ENCODE measurements at places on chromosomes 4 and X.

GRCh38 chr4:186013419-186014186 is 55.4 kb upstream of the TLR3 start:
- no peak for DNase-seq

DNA sequence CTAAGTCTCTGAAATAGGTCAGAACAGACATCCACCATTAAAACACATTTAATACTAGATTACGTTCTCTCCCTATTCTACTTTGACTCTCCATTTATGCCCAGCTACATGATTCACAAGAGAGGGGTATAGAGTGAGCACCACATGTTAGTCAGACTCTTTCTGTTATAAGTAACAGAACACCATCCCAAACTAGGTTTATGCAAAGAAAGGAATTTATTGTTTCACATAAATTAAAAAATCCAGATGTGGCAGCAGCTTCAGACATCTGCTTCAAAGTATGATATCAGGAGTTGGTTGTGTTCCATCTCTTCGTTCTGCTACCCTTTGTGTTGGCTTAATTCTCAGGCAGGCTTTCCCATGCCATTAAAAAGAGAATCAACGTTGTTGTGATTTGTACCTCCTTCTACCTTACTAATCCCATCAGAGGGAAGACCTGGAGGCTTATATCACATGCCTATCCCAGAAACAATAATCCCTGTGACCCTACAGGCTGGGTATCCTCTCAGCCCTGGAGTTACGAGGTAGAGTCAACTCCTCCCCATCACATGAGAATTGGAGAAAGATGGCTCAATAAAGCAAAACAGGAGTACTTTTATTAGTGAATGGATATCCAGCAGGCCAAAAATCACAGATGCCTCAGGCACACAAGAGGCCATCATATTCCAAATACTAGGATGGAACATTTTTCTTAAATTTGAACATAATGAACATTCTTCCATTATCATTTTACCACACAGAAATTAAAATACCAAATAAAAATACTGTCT is 163.2 kb downstream of the SLC7A11 start:
- DNase-seq, result no peak

DNA sequence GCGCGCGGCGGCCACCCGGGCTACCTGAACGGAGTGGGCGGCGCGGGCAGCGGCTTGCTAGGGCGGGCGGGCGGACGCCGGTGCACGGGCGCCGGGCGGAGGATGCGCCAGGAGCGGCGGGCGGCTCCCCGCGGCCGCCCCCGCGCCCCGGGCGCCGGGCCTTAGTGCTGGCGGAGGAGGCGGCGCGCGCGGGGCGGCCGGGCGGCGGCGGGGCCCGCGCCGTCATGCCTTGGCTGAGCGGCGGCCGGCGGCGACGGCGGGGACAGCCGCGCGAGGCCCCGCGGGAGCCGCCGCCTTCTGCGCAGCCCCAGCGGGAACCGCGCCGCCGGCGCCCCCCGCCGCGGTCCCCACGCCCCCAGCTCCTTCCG is 48.2 kb downstream of the CLDN34 start:
- DNase-seq, result no peak

- DNase-seq, result no peak
Observed at GRCh38 chr4:168098248-168098717, 5.9 kb downstream of the ANXA10 start.

- no peak for DNase-seq
Observed at GRCh38 chrX:119145241-119145653, 17.6 kb upstream of the KIAA1210 start.

DNA sequence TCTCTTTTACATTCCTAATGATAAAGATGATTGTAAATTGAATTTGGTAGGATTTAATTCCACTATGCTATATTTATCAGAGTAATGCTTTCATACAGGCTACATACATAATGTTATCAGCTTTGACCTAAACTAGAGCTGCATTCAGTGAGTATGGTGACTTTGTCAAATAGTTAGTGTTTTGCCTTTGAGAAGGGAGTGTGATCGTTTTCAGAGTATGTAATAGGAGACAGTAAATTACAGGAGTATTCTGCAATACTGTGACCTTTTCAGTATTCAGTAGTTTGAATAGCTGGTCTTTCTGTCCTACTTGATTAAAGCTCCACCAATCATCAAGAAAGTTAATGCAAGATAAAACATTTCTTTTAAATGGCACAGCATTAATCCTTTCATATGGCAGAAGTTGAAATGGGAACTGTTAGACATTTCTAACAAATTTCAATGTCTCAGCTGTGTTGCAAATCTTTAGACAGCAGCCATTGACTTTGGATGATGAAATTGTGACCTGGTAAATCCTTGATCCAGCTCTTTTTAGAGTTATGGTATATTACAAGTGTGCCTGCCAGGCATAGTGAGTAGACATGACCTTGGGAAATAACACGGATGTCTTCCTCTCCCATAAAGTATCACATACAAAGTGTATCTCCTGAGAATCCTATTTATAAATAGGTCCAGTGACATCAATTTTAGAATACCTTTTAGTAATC is 455.3 kb downstream of the KCTD8 start:
- no peak for DNase-seq

DNA sequence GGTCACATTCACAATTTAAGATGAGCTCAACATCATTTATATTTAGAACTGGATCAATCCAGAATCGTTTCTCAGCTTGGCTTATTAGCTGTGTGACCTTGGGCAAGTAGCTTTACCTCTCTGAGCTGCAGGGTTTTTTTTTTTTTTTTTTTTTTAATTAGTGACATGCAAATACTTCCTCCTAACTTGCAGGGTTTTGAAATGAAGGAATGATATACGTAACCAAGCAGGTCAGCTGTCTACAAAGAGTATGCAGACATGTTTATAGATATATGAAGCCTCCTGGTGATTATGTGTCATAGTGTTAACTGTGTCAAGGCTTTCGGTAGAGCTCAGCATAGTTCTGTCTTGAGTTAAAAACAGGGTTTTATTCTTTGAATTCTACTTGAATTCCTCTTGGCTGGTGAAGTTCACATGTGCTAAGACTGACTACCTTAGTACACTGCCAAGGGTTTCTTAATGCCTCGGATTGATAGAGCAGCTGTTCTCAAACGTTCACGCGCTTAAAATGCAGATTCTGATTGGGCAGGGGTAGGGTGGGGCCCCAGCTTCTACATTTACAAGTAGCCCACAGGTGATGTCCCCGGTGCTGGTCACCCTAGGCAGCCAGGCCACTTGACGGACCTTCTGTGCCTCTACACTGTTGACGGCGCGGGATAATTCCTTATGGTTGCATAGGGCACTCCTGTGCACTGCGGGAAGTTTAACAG is 654 bp upstream of the STS start:
- no peak for DNase-seq

GRCh38 chrX:2875798-2876399 is 47.2 kb downstream of the GYG2 start:
- DNase-seq, result no peak

- DNase-seq, result no peak
Observed at GRCh38 chr4:80438016-80438415, 102.5 kb downstream of the CFAP299 start.

GRCh38 chr4:38856524-38857337 is at the start of gene TLR6:
TSS of gene TLR6 (minus strand) at chr4:38856817. CDS start at chr4:38829473, 27,344 bp downstream.
- no peak for DNase-seq

GRCh38 chrX:127888767-127889166 is 163.4 kb downstream of the ACTRT1 start:
- DNase-seq, result no peak

DNA sequence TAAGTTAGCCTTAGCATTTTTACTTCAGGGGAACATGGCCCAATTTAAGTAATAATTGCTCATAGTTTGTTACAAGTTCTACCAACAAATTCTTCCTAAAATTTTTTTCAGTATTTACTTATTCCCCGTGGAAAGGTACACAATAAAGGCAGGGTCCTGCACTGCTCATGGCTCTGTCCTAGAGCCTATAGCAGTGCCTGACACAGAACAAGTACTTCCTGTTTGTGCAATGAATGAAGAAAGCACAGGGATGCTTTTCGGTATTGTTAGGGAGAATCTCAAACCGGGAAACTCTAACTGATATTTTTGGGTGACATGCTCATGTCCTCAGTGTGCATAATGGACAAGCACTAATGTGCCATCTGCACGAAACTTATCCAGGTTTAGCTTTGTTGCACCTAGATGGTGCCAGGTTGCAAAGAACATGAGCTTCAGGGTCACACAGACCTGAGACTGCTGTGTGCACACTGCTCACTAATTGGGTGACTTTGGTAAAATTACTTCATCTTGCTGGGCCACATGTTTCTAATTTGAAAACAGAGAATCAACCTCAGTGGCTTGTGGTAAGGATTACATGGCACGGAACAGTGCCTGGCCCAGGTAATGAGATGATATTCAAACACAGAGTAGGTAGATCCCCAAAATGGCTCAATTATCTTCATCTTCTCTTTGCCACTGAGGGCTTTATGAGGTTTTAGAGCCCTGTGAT is 175.8 kb upstream of the NPY2R start:
- DNase-seq, result no peak

GRCh38 chr4:183165376-183165775 is 66.3 kb downstream of the WWC2 start:
- DNase-seq, result no peak

- no peak for DNase-seq
Observed at GRCh38 chrX:111447298-111447697, 35.3 kb upstream of the DCX start.

DNA sequence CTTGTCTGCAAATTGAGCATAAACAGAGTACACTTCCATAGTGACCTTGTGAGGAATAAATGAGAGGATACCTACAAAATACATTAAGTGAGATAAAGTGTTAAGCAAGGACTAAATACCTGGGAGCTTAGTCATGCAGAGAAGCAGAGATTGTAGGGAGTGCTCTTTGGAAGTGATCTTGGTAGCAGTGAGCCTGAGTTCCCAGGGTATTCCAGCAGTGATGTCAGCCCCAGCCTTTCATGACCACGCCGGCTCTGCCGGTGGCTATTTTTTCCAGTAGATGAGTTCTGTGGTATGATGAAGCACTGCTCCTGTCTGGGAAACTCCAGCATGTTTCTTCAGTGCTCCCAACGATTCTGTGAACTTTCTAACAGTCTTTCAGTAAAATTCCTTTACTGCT is 391.5 kb upstream of the IGFBP7 start:
- DNase-seq, result no peak

DNA sequence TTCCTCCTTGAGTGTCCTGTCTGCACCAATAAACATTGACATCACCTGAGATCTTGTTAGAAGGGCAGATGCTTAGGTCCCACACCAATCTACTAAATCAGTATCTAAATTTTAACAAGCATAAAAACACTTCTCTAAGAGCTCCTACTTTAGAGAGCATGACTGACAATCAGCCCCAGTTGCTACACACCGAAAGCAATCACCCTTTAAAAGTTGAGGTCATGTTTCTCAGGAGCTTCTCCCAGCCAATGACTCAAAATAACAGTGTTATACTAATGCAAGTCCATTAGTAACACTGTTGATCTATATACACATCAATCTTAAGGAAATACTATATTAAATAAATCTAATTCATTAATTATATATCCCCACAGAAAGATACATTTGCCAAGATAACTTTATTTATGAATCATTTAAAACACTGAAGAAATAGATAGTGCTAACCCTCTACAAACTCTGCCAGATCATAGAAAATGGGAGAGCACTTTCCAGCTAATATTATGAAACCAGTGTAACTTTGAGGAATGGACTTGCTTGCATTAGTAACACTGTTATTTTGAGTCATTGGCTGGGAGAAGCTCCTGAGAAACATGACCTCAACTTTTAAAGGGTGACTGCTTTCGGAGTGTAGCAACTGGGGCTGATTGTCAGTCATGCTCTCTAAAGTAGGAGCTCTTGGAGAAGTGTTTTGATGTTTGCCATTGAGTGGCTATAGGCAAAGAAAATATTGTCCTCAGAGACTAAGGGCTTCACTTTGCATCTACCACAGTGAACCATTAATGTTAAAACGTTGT is 109.8 kb upstream of the HDX start:
- no peak for DNase-seq

- no peak for DNase-seq
Observed at GRCh38 chr4:84920617-84921016, 45.9 kb downstream of the WDFY3 start.

DNA sequence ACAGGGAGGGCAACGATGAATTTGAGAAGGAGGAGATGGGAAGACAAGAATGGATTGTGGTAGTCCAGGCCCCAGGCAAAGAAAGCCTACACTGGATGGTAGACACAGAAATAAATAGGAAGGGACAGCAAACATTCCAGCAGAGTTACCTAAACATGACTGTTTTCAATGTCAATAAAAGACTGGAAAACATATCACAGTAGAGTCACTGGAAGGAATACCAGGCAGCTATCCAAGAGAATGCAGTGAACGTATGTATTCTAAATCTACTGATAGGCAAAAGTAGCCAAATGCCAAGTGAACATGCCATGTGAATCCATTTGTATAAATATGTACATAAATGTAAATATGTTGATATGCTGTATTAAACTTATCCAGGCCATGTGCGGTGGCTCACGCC is 183.0 kb downstream of the PALLD start:
- no peak for DNase-seq

DNA sequence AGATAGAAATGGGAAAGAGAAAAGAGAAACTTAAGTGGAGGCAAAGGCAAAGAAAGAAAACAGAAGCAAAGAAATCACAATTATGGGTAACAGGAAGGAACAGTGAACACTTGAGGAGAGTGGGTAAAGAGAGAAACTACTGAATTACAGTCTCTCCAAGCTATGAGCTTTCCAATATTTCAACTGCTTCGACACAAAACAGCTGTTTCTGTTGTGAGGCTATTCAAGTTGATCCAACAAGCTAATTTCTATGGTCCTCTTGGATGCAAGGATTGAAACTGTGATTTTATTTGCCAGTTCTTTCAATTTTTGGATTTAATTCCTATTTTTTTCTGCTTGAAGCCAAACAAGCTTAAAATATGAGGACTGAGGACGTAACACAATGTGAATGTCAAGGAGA is 80.5 kb upstream of the ADGRA3 start:
- no peak for DNase-seq

DNA sequence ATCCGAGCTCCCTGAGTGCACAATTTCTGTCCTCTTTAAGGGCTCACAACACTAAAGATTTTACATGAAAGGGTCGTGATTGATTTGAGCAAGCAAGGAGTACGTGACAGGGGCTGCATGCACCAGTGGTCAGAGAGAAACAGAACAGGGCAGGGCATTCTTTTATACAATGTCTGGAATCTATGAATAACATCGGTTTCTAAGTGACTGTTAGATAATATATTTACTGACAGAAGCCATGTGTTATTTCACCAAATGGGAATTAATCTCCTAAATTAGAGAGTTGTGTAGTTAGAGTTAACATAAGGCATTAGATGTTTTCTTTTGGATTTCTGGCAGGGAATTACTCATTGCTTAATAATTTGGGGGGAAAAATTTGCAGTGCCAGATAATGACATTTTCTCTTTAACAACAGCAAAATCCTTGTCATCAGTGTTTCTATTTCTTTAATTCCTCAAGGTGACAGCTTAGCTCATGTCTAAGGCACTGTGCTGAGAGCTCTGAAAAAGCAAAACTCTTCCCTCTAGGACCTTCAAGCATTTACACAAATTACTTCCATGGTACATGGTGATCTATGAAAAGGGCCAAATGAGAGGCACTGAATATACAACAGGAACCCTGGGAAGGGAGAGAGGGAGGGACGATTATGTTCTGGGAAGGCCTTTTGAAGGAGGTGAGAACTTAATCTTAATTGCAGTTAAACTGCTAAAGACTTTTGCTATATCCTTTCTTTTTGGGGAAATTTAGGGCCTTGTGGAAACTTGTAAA is 145.0 kb downstream of the RTL3 start:
- DNase-seq, result no peak

- no peak for DNase-seq
Observed at GRCh38 chr4:1137063-1137776, 23.9 kb upstream of the RNF212 start.

GRCh38 chr4:29276150-29276549 is 1444.0 kb upstream of the PCDH7 start:
- no peak for DNase-seq

GRCh38 chrX:120301960-120302359 is 9.3 kb downstream of the TMEM255A start:
- DNase-seq, result no peak
